ENCODE measurements at places on chromosomes 16 and 17.

- DNase-seq = no peak
These were observed 2.0 kb downstream of the PRAC2 start for GRCh38 chr17:48725004-48725287.

GRCh38 chr17:27511168-27511883, 55.1 kb downstream of the KSR1 start:
- DNase-seq = no peak

- no peak for DNase-seq
These were observed 51.5 kb downstream of the NTN1 start for GRCh38 chr17:9072696-9073339.

DNA sequence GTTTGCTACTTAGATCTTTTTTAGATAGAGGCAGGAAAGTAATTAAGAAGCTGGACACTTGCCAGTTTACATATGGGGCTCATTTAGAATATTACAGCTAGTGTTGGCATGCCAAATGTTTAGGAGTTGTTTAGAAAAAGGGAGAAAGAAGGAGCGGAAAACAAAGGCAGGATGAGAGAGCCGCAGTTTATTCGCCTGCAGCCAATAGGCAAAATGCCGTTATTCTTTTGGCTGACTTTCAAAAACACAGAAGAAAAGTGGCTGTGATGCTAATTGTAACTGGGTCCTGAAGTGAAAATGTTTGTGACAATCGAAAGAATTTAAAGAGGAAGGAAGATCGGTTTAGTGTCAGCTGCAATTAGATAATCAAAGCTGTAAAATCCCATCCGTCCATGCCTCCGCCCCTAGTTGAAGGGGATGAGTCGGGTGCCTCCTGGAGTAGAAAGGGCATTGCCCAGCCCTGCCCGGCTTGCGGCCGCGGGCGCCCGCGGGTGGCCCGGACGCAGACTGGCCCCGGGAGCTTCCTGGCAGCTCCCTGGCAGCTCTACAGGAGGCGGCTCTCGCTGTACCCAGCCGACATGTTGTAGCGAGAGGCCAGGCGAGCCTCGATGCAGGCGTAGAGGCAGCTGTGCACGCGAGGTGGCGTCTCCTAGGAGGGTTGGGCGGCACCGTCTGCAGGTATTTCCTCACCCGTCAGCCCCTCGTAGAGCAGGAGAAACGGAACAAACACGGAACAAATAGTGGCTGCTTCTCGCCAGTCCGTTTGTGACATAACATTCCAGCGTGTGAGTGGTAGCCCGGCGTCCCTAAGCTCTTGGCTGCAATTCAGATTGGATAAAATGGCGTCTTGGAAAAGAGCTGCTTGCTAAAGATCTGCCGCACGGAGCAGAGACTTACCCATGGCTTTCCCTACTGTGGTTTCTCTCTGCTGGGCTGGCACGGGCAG, 82.2 kb downstream of the TNRC6C start:
- DNase-seq = no peak

GRCh38 chr17:51398128-51398525, 137.8 kb downstream of the UTP18 start:
- DNase-seq = no peak

Data from bone marrow (tissue), 2 donors.